Stomach (tissue), 19 donors: ENCODE measurements at places on chromosomes 1 and 21. TPM values are rescaled to one million over a fixed set of nuclear protein-coding genes. Genes with fewer than 3 reads are reported as not detected.

Gene GSTM5
- 35.6 TPM for total RNA-seq

Gene LORICRIN
- not detected for total RNA-seq

Gene WNT3A
- total RNA-seq = not detected

Gene RNF186
- total RNA-seq = 117 TPM

Gene LAD1
- 85.9 TPM for total RNA-seq

Gene CNKSR1
- total RNA-seq = 45.8 TPM

Gene NT5C1A
- total RNA-seq = 0.92 TPM

Gene CHI3L2
- total RNA-seq = 28.1 TPM

Gene IL24
- total RNA-seq = not detected

GRCh38 chr1:119219711-119220110 lies 79.3 kb upstream of the WARS2 start:
- DNase-seq = no peak

GRCh38 chr21:35226328-35226727 lies 177.2 kb upstream of the RUNX1 start:
- DNase-seq = peak; percentile 45

- DNase-seq = no peak
Measured at GRCh38 chr1:6783936-6784559, 1.2 kb upstream of the CAMTA1 start.

- DNase-seq = no peak
Measured at GRCh38 chr1:55506740-55507577, 291.8 kb upstream of the USP24 start.

GRCh38 chr1:13435458-13435857 lies 25.2 kb downstream of the PRAMEF20 start:
- no peak for DNase-seq

GRCh38 chr1:16117936-16118335 lies 37.9 kb downstream of the EPHA2 start:
- no peak for DNase-seq

GRCh38 chr21:40853956-40854688 lies 7.2 kb upstream of the DSCAM start:
- DNase-seq = no peak

- DNase-seq = no peak
Measured at GRCh38 chr1:204514828-204515227, 1.4 kb upstream of the MDM4 start.

- DNase-seq = no peak
Measured at GRCh38 chr1:15188130-15188524, 34.6 kb downstream of the TMEM51 start.

GRCh38 chr1:117826540-117827078 lies 102.8 kb downstream of the GDAP2 start:
- DNase-seq = peak; percentile 39

GRCh38 chr1:173580071-173580470 lies 22.8 kb downstream of the SLC9C2 start:
- no peak for DNase-seq

DNA sequence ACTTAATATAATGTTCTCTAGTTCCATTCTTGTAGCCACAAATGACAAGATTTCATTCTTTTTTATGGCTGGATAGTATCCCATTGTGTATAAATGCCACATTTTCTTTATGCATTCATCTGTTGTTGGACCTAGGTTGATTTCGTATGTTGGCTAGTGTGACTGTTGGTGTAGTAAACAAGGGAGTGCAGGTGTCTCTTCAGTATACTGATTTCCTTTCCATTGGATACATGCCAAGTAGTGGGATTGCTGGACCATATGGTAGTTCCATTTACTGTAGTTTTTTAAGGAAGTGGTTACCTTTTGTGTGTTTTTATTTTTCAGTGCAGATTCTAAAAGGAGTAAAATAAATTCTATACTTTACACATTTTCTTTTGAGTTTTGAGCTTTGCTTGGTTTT lies 5.7 kb downstream of the PARK7 start:
- no peak for DNase-seq

GRCh38 chr1:55380355-55380970 lies 165.3 kb upstream of the USP24 start:
- DNase-seq = peak; percentile 89

- DNase-seq = no peak
Measured at GRCh38 chr1:53061123-53061858, 722 bp upstream of the PODN start.

DNA sequence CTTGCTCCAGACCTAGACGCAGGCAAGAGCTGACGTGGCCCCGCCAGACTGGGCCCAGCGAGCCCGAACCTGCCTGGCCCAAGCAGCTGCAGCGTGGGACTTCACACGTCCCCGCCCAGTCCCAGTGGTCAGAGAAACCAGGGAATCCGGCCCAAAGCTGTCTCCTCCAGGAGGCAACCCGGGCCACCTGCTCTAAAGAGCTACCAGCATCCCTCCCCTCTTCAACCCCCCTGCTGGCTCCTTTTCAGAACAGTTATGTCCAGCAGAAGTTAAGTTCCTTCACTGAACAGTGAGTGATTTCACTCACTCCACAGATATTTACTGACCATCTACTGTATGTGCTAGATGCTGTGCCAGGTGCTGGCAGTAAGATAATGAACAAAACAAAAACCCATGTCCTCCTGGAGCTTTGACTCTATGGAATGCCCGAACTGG lies 2.1 kb upstream of the EFNA1 start:
- no peak for DNase-seq

DNA sequence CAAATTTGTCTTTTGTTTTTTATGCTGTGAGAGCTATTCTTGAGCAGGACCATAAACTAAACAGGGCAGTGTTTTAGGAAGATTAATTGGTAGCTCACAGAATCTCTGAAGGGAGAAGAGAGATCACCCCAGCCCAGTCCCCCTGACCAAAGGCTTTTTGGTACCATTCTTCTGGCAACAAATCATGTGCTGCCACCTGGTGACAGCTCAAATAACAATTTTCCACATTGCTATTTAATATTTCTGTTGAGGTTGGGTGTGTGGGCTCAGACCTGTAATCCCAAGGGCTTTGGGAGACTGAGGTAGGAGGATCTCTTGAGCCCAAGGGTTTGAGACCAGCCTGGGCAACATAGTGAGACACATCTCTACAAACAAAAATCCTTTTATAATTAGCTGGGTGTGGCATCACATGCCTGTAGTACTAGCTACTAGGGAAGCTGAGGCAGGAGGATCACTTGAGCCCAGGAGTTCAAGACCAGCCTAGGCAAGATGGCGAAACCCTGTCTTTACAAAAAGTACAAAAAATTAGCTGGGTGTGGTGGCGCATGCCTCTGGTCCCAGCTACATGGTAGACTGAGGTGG lies 2.2 kb upstream of the TESK2 start:
- DNase-seq = peak; percentile 85

DNA sequence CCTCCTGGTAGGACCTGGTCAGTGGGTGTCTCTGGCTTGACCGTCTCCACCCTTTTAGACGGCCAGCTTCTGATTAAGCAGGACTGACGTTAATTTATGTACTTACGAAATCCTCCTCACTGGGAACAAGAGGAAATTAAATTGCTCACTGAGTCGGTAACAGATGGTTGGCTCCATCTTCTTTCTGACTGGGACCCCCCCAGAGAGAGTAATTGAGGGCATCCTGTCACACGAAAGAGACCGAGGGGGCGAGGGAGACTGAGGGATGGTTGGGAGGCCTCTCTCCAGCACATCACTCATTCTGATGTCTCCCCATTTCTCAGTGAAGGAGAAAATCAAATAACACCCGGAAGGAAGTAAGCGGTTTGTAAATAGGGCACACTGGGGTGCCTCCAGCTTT lies 104.8 kb downstream of the OMA1 start:
- no peak for DNase-seq

DNA sequence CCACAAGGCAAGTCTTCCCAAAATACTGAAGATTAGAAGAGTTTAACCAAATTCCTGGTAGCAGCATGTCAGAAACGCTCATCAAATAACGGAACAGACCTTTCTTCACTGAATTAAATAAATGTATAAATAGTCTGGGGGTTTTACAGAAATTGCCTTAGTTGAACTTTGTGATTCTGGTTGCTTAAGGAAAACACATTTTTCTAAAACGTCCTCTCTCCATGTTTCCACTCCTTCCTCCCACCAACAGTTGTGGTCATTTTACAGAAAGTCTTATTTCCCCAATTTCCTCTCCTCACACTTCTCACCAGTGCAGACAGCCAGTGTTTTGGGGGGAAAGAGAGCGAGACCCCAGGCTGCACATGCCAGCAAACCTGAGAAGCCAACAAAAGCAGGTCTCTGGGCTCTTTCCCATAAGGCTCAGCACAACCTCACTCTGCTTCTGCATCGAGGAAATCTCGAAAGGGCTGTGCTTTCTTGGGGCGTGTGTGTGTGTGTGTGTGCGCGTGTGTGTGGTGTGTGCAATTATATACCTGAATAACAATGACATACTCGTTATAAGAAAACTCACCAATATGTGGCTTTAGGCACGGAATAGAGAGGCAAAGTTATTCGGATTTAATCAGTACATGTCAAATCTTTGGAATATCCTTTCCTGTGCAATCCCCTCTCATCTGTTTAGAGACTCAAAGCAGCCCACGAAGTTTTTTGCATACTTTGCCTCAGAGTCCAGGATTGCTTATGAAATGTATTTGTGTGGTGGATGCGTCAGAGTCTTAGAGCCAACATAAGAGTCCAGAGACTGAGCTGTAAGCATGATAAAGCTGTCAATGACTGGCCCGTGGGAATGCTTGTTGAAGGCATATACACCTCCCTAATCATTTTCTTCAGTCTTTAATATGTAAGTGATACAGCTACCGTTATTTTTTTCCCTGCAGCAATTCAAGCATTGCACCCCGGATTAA lies 2.0 kb downstream of the KCNJ15 start:
- no peak for DNase-seq

DNA sequence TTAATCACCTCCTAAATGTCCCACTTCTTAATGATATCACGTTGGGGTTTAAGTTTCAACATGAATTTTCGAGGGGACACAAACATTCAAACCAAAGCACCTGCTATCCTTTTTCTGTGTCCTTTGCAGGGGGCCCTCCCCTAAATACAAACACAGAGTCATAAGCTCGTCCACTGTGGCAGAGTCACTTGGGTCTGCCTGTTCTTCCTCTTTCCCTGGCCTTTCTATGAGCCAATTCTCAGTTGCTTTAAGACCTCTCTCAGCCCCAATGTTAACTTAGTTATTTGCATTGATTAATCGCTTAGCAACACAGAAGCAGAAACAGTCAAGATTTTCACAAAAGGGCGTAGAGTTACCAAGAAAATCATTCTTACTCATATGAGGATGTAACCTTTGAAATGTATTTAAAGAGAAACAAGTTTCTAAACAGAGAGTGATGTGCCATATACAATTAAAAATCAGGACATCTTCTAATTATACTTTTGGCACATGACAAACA lies 14.9 kb downstream of the APCS start:
- DNase-seq = no peak

DNA sequence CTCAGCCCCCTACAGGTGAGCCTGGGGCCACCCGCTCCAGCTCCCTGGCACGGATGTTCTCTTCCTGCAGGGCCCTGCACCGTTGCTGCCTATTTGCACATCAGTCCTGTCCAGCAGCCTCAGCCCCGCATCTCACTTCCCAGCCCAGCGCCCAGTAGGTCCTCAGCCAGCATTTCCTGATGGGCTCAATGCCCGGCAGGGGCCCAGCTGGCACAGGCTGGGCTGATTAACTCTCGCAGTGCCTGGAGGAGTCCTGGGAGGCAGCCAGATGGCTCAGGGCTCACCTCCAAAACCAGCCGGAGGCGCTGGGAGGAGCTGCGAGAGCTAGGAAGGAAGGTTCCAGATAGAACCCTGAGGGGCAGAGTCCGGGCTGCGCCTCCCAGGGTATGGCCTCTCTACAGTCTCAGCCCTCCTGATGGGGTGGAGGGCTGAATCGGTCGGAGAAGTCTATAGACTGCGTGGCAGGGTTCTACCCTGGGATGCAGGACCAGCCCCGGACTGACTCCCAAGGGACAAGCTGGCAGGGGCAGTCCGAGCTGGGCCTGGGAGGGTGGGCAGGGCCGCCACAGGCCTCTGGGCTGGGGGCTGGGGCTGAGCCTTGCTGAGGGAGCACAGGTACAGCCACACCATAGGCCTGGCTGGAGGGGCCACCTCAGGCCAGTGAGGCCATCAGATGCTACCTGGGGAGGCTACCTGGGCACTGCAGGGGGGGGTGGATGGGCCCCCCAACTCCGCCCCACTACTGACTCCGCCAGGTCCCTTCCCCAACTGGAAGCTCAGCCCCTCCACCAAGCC lies 19.2 kb upstream of the CLSTN1 start:
- DNase-seq = no peak

- DNase-seq = no peak
Measured at GRCh38 chr1:178594133-178594532, 81.2 kb downstream of the TEX35 start.

DNA sequence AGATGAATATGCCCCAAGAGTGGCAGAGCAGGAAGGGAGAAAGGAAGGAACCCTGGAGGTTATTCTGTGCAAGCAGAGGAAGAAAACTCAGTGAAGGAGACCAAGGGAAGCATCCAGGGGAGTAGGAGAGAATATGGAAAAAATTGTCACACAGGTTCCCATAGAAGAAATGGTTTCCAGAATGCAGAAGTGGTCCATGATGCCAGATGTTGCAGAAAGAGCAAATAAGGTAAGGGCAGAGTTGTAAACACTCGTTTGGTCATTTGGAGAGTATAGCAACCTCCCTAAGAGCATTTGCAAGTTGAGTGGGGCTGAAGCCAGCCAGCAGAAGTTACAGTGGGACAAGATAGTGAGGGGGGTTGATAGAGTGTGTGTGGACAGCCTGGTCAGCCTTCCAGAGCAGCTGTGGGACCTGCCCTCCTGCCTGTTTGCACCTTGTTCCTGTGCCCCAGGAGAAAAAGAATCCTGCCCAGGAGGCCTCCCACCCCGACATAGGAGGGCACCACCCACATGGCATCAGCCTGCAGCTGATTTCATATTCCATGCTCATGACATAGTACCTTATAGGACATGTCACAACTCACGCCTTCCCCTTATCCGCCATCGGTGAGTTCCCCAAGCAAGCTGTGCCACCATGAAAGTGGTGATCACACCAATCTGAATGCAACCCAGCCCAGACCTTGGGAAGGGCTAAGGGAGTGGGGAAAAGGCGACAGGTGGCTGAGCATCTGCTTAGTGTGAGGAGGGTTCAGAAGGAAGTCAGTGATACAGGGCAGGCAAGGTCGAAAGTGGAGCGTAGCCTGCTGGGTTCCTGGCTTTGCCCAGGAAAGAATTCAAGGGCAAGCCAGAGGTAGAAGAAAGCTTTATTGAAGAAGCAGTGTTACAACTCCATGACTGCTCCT lies 8.2 kb upstream of the NEK2 start:
- no peak for DNase-seq

- no peak for DNase-seq
Measured at GRCh38 chr21:32878661-32879060, 107.1 kb upstream of the PAXBP1 start.

GRCh38 chr1:220044678-220045355 lies 1.5 kb downstream of the EPRS1 start:
- peak; percentile 10 for DNase-seq

- peak; percentile 60 for DNase-seq
Measured at GRCh38 chr1:80218112-80218511, 1211.6 kb upstream of the ADGRL4 start.

- peak; percentile 7 for DNase-seq
Measured at GRCh38 chr1:110675060-110675791, 486 bp upstream of the KCNA3 start.

GRCh38 chr1:175272361-175272760 lies 79.8 kb upstream of the KIAA0040 start:
- no peak for DNase-seq

GRCh38 chr1:26438041-26438440 lies 5.9 kb downstream of the DHDDS start:
- no peak for DNase-seq
